Left renal cortex interstitium (tissue), 4 donors: ENCODE measurements at places on chromosomes 6 and 20.

- DNase-seq, result no peak
Measured at GRCh38 chr6:132192631-132193030, 208.6 kb downstream of the MOXD1 start.

GRCh38 chr6:11346516-11346915, 114.0 kb upstream of the NEDD9 start:
- DNase-seq, result no peak

DNA sequence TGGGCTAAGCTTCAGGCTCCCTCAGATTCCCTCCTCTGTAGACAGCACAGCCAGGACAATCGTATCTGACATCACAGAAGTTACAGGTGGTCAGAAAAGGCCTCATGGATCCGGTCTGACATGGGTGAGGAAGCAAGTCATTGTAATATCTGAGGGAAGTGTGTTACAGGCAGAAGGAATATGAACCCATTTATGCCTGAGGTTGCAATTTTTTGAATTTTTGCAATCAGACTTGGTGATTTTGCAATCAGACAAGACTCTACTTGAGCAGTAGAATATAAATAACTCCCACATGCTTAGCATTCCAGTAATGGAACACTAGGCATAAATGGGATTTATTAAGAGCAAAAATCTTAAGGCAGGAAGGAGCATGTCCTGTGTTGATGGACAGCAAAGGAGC, 52.1 kb downstream of the CBLN4 start:
- DNase-seq, result no peak

GRCh38 chr6:17450832-17451231, 57.4 kb downstream of the CAP2 start:
- DNase-seq, result peak; percentile 65

- DNase-seq, result no peak
Measured at GRCh38 chr6:110320307-110320706, 37.8 kb downstream of the METTL24 start.

DNA sequence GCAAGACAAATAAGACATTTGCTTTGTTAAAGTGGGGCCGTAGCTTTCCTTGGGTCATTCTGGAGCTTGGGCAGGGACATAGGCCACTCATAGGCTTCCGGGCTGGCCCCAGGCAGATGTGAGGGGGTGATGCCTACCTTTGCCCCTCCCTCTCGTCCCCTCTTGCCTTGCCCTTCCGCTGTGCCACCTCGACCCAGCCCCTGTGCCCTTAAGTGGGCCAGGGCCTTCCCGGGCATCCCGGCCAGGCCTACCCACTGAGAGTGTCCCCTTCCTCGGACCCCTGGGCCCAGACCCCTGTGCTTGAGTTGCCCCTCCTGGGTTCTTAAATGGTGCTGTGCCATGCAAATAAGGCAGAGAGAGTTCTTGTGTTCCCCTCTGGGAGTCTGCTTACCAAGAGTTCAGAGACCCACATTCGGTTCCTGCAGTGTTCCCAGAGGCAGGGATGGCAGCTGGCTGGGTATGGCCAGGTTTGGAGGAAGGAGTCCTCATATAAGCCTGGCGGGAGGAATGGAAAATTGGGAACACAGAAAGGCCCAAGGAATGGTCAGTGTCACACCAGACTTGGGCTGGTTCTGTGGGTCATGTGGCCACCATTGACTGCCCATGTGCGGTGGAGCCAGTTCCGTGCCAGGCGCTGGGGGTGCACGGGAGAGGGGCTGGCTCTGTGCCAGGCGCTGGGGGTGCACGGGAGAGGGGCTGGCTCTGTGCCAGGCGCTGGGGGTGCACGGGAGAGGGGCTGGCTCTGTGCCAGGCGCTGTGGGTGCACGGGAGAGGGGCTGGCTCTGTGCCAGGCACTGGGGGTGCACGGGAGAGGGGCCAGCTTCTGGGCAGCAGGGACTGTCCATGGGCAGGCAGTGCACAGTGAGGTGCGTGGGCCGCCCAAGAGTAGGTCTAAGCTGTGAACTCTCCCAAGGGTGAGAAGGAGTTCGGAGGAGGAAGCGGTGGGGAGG, 173.5 kb upstream of the SNX9 start:
- no peak for DNase-seq

DNA sequence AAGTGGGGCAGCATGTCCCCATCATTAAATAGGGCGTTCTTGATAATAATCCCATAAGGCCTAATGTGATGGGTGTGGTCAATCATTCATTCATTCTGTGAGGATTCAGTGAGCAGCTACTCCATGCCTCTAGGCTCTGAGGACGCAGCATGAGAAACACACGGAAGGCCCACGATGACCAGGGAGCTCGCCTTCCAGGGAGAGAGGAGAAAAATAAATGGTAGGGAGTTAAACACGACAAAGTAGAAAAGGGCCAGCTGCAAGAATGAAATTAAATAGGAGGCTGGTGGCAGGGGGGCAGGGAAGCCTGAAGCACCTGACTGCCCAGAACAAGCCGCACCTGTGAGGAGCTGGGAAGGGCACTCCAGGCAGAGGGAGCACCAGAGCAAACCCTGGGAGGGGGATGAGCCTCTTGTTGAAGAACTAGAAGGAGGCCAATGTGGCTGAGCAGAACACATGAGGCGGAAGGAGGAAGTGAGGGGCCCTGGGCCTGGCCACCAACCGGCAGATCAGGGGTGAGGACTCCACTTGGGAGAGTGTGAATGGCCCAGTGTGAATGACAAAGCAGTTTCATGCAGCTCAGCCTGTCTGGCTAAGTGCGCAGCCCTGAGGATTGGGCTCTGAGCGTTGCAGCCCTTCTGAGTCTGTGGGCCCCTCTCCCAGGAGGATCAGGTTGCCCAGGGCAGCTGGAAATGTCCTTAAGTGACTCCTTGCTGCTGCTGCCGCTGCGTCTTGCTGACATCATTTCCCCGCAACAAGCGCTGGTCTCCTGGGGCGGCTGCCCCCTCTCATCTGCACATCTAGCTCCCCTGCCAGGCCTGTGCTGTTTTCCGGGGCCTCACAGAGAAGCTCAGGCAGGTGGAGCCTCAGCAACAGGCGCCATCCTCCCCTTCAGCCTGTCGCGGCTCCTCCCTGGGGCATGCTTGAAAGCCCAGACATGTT, 99.9 kb downstream of the CDH26 start:
- DNase-seq, result peak; percentile 18

- DNase-seq, result no peak
Measured at GRCh38 chr20:53179749-53180148, 207.6 kb downstream of the TSHZ2 start.

DNA sequence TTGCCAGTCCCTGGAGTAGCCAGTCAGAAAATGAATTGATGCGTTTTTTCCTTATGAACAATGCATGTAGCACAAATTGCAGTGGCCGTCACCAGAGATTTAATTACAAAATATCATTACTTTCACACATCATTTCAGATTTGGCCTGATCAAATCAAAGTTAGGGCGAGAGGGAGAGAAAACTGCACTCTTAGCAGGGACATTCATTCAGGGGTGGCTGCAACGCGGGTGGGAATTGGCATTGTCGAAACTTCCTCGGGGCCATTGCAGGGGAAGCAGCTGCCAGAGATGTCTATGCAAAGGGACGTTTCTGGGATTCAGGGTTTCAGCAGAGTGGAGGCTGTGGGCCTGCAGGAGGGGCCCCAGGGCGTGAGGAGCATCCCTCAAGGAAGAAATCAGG, 76.5 kb upstream of the TOP1 start:
- no peak for DNase-seq

DNA sequence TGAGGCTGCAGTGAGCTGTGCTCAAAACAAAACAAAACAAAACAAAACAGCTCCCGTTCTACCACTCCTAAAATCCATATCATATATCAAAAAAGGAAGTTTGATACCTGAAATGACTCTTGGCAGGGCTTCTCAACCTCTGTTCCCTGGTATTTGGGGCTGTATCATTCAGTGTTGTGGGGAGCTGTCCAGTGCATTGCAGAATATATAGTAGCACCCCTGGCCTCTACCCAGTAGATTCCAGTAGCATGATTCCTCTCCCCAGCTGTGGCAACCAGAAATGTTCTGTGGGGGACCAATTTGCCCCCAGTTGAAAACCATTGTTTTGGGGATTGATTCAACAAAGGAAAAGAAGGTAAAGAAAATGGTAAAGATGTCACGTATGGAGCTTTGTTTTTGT, 238.9 kb downstream of the PRL start:
- no peak for DNase-seq

DNA sequence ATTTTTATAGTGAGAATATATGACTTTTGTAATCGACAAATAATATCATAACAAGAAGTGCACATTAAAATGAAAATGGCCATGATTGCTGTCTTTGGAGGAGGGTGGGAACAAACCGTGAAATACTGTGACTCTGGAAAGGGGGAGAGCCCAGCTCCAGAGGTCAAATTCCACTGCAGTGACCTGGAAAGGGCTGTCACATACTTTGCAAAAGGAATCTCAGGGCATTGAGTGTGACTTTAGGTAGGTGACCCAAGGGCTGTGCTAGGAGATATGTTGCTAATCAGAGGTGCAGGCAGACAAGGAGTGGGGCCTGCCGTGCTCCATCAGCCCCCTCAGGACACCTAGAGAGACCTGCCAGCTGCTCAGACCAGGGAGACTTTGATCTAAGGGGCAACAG, 28.1 kb upstream of the BMP7 start:
- DNase-seq, result no peak

GRCh38 chr6:23202207-23202606, 632.8 kb downstream of the HDGFL1 start:
- no peak for DNase-seq

DNA sequence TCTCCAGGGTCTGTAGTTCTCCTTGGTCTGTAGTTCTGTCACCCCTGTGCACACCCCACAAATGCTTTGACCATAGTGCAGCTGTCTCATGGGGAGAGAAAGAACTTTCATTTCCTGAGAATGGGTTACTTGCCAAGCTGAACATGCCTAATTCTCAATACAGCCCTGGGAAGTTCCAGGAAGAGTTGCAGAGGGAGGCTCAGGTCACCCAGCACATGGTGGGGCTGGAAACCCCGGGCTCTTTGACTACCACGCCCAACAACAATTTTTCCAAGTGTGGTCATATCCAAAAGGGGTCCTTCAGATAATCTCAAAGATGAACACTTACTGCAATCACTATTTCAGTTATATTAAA, 2.2 kb upstream of the PTPRA start:
- no peak for DNase-seq

- DNase-seq, result no peak
Measured at GRCh38 chr20:25402583-25402982, 4.9 kb upstream of the GINS1 start.

DNA sequence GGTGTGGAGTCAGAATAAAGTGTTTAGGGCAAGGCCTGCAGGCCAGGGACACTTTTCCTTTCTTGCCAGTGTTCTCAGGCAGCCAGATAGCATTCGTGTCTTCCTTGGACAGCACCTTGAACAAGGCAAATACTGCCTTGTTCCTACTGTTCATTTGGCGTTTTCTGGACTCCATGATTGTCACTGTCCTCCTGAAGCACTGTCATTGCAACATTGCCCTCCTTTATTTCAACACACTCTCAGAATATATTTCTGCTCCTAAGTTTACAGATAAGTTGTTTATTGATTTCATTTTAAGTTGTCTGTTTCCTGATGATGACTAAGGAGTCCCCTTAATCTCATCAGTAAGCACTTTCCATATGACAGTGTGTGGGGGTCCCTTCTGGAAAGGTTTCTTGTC, 15.1 kb upstream of the DEF6 start:
- DNase-seq, result no peak

DNA sequence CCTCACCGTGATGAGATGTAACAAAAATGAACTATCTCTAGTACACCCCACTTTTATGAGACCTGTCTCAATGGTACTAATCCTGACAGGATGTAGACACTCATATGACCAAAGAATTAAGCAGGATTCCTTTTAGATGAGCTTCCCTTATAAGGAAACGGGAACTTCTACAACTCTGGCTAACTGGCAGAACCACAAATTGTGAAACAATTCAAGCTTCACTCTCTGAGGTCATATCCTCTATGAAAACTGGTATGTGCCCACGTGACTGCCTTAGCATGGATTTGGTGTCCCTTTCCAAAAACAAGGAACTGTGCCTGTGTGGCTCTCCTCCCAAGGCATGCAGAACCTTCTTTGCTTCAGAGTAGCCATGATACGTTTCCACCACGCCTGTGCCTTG, 14.1 kb upstream of the CPNE5 start:
- no peak for DNase-seq

DNA sequence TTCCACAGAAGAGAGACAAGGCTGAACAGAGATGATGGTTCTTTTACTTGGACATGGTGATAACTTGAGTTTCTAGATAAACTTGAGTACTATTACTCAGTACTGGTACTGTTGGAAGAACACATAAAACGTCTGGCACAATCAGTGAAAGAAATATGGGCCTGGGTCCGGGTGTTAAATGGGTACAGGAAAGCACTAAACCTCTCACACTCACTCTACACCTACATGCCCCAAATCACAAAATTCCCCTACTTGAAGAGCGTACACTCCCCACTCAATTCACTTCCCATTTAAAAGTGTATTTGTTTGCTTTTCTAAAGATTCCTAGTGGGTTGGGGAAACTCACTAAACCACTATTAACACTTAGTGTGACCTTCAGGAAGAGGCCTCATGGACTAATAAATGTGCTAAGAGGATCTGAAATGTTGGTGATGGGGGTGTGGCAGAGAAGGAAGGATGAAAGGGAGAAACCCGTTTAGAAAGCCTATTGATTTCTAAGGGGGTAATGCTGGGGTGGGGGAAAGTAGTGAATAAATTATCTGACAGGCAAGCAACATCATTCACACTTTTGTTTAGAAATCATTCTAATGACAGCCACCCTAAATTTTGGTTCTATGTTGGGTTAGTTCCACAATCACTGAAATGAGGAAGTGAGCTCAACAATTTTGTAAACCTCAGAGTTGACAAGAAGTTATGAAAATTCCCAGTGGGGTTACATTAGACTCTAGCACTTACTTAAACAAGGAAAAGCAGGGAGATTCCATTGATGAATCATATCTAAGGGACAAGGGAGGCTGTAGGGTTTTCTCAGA, 222.6 kb upstream of the MARCKS start:
- no peak for DNase-seq

DNA sequence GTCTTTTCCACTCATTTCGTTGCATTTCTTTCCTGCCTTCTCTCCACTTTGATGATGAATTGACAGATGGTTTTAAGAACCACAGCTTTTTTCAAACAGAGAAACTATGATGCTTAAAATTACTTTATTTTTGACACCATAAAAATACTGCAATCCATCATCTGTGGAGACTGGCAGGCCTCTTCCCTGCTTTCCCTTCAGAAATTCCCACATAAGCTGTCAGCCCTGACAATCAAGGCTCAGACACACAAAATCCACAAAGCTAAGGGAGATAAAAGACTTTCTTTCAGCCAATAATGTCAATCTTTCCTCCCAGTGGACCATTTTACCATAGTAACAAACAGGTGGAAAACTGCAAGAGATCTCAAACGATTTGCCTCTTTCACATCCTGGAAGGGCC, 82.4 kb downstream of the IPCEF1 start:
- no peak for DNase-seq

- DNase-seq, result no peak
Measured at GRCh38 chr6:92110403-92110802, 1309.0 kb downstream of the EPHA7 start.

GRCh38 chr6:3381233-3381921, 75.5 kb downstream of the SLC22A23 start:
- DNase-seq, result no peak
